ENCODE measurements at places on chromosomes 1 and 21. TPM values are rescaled to one million over a fixed set of nuclear protein-coding genes. Genes with fewer than 3 reads are reported as not detected.

GRCh38 chr1:154431586-154432373 is 26.6 kb downstream of the IL6R start:
- peak; percentile 55 for DNase-seq

DNA sequence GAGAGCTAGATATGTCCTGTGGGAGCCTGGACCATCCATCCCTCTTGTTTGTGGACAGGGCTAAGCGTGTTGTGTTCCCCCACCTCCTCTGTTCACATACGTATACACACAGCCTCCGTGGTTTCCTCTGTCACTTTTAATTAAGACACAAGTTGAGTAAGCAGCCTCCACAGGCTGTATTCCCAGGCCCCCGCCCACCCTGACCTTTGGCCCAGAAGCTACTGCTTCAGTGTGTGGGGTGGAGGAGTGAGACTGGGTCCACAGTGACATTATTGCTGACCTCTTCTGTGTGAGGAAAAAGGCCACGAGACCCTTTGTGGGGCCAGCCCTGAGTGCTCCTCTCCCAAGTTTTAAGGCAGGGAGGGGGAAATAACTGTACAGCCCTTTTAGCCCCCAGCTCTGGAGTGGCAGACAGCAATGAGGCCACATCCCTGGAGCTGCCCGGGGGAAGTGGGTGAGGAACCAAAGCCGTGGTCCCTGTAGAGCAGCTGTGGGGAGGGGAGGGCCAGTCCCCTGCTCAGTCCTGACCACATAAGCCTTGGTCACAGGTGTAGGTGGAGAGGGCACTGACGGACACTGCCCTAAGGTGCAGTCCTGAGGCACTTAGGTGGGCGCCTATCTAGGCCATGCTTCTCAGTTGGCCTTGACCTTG is 4.4 kb downstream of the ELOVL1 start:
- DNase-seq: no peak

GRCh38 chr1:183431840-183432547 is 13.8 kb upstream of the NMNAT2 start:
- DNase-seq: no peak

DNA sequence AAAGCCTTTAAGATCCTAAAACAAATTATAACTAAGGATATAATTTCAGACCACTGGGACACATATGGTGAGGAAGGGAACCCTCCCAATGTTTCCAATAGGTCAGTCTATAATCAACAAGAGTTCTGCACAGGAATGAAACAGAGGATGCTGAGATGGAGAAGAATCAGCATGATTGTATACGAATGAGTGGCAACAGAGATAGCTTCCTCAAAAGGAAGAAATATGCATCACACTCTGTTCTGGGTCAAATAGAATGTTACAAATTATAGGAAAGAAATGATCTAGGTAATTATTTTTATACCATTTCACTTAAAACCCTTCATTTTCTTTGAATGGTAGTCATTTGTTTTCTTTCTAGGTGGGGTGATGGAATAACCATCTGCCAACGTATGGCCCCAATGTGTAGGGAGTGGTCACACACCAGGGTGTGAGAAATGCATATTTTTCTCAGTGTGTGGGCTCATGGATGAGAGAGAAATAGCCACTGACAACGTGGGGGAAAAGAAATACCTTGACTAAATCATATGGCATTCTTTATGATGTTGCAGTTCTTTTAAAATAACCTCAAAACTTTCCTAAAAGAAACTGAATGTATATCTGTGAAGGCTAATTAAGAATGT is 104.6 kb upstream of the IVNS1ABP start:
- no peak for DNase-seq

DNA sequence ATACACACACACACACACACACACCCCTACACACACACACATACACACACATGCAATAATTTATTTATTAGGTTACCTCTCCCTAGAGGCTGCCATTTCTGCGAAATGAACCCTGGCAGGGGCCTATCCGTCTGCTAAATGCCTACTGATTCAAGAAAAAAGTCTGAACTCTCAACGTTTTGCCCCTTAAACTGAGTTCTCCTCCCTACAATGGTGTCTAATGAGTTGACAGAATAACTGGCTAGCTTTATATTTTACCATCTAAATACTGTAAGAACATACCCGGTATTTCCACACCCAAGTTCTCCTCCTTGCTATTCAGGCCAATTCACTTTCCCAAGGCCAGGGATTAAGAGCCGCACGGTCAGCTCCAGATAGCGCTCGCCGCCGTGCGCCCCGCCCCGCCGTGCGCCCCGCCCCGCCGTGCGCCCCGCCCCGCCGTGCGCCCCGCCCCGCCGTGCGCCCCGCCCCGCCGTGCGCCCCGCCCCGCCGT is 339 bp upstream of the RNPC3 start:
- DNase-seq: peak; percentile 60

DNA sequence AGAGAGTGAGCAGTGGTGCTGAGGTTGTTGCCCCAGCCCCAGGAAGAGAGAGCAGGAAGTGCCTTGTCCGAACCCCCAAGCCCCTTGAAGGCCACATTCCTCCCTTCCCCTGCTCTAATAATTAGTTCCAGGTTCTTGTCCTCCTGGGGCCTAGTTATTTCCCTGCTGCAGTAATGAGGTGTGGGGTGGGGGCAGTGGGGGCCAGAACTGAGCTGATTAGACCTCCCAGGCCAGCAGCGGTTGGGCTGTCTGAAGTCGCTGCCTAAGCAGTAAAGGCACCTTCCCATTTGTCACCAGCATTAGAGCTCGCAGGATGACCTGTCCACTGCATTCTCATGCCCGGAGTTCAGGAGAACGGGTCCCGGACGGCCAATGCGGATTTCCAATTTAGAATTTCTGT is 186.5 kb upstream of the CSF3R start:
- no peak for DNase-seq

GRCh38 chr1:51673279-51673678 is 56.4 kb downstream of the OSBPL9 start:
- no peak for DNase-seq

GRCh38 chr1:20126806-20127440 is 7.6 kb upstream of the PLA2G2D start:
- DNase-seq: no peak

DNA sequence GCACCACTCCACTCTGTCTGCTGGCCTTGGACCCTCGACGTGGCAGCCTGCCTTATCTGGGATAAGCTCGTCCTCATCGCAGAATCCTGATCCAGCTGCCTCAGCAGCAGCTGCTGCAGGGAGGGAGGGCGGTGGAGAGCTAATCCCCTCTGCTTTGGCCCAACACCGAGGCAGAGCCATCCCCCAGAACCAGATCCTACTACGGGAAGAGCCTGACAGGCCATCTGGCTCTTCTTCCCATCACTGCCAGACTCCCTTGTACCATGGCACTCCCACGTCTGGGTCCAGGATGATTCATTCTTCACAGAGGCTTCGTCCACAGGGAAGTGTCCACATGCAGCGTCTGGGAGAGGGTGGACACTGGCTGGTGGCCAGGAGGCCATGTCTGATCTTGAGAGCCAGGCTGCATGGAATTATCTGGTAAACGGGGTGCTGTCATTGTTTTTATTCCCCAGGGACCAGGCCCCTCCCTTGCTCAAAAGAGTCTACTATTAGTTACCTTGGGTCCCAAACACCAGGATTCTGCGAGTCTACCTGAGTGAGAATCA is 14.6 kb upstream of the PKP1 start:
- peak; percentile 12 for DNase-seq

CELA3B gene
- not detected for total RNA-seq

OR2G6 gene
- total RNA-seq: not detected
